ENCODE measurements at places on chromosomes 4 and X.

GRCh38 chr4:158080354-158080753, 92.5 kb downstream of the GASK1B start:
- no peaks in the 10 kb centered on the region for H3K4me1 ChIP-seq
- no peak for DNase-seq
- H3K27ac ChIP-seq: no peak overlapping the region

DNA sequence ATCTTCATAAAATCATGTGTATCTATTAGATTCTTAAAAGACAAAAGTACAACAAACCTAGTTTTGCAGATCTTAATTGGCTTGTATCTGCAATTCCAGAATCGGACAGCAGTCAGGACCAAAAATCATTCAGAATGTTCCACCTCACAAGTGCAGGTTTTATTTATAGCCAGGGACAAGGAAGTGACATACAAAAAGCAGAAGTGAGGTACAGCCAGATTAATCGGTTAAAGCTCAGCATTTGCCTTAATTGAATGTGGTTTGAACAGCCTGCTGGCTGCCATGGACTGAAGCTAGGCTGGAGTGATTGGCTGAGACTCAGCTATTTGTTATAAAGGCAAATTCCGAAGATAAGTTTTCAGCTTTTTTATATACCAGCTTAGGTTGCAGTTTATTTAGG, 932.6 kb downstream of the C4orf33 start:
- no peaks in the 10 kb centered on the region for H3K27me3 ChIP-seq
- H3K36me3 ChIP-seq: peaks cover 1% of the 10 kb centered on the region
- H3K4me3 ChIP-seq: no peak overlapping the region

GRCh38 chr4:176920694-176921093, 128.0 kb upstream of the VEGFC start:
- DNase-seq: no peak
- H3K36me3 ChIP-seq: no peaks in the 10 kb centered on the region
- no peak overlapping the region for H3K27ac ChIP-seq
- no peak overlapping the region for H3K4me3 ChIP-seq

- H3K36me3 ChIP-seq: no peaks in the 10 kb centered on the region
- no peaks in the 10 kb centered on the region for H3K27me3 ChIP-seq
- H3K27ac ChIP-seq: no peak overlapping the region
- no peak overlapping the region for H3K4me3 ChIP-seq
Measured at GRCh38 chrX:68842781-68843581, 14.2 kb downstream of the EFNB1 start.

DNA sequence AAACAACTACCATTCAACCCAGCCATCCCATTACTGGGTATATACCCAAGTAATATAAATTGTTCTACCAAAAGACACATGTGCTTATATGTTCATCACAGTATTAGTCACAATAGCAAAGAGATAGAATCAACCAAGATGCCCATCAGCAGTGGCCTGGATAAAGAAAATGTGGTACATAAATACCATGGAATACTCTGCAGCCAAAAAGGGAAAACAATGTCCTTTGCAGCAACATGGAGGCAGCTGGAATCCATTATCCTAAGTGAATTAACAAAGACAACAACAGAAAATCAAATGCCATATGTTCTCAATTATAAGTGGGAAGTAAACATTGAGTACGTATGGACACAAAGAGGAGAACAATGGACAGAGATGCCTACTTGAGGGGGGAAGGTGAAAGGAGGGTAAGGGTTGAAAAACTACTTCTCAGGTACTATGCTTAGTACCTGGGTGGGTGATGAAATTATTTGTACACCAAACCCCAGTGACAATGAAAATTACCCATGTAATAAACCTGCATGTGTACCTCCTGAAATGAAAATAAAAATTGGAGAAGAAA, 632.1 kb upstream of the AADAT start:
- H3K36me3 ChIP-seq: no peaks in the 10 kb centered on the region
- no peaks in the 10 kb centered on the region for H3K4me1 ChIP-seq
- H3K4me3 ChIP-seq: no peak overlapping the region
- H3K27ac ChIP-seq: no peak overlapping the region
- no peak for DNase-seq
- no peaks in the 10 kb centered on the region for H3K27me3 ChIP-seq

DNA sequence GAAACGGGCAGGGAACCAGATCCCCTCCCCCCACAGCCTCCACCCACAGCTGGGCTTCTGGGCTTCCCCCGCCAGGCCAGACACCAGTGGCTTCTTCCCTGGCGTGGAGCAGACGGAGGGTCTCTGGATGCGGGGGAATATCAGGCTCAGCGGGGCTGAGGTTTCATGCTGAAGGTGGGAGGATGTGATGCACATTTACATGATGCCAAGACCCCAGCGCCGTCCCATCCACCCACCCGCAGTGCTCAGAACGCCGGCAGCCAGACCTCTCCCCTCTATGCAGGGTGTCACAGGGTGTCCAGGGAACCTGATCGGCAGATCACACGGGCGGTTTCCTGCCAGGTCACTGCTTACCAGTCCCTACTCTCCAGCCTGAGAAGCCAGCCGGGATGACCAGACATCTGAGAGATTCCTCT, 12.8 kb upstream of the TNIP2 start:
- H3K4me3 ChIP-seq: no peak overlapping the region
- no peak overlapping the region for H3K27ac ChIP-seq
- H3K27me3 ChIP-seq: no peaks in the 10 kb centered on the region
- peaks cover 17% of the 10 kb centered on the region for H3K36me3 ChIP-seq
- no peak for DNase-seq

- H3K27ac ChIP-seq: no peak overlapping the region
- peaks cover 8% of the 10 kb centered on the region for H3K4me1 ChIP-seq
- H3K36me3 ChIP-seq: no peaks in the 10 kb centered on the region
- DNase-seq: no peak
- peaks cover 14% of the 10 kb centered on the region for H3K27me3 ChIP-seq
- H3K4me3 ChIP-seq: no peak overlapping the region
Measured at GRCh38 chr4:183337349-183337748, 15.1 kb upstream of the CLDN24 start.

DNA sequence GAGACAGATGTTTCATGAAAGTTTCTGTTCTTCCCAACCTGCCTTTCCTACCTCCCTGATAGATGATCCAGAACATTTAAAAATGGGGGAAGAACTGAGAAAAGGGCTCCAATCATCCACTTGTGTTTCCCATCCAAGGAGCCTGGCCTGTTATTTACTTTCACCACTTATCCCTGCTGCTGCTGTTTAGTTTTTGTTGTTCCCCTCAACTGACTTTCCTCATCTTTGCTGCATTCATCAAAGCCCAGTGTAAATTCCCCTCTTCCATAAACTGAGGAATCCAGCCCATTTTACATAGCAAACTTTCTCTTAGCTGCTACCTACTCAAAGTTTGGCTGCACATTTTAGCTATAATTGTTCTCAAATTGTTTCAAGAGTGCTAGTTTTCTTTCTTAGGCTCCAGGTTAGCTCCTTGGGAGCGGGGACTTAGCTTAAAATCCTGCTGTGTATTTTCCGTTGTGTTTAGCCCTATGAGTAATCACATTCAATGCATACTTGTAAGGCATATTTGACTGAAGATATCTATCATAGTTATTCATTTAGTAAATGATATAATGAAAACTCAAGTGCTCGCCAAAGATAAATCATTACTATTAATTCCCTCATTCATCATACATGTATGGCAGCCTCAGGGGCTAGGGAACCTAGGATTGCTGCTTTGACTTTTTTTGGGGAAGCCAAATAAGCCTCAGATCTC, 1.4 kb upstream of the PTPN13 start:
- peaks cover 45% of the 10 kb centered on the region for H3K27me3 ChIP-seq
- DNase-seq: no peak
- no peak overlapping the region for H3K27ac ChIP-seq
- H3K4me3 ChIP-seq: no peak overlapping the region
- H3K36me3 ChIP-seq: peaks cover 1% of the 10 kb centered on the region

DNA sequence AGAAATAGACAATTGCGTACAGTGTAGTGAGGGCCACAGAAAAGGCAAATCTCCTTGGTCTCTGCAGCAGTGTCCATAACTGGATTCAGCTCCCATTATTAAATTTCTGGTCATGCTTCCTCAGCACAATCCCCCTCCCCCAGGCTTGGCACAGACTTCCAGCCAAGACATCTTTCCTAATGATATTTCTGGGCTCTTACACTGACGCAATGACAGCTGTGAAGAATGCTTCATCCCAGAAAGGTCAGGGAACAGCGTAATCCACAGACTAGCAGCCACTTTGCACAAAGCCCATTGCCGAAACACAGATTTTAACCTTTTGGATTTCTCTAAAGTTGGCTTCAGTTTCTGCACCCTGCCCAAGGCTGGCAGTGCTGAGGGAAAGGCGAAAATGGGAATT, 597.6 kb upstream of the CPEB2 start:
- no peak overlapping the region for H3K4me3 ChIP-seq
- no peaks in the 10 kb centered on the region for H3K4me1 ChIP-seq
- peaks cover 2% of the 10 kb centered on the region for H3K36me3 ChIP-seq
- H3K27me3 ChIP-seq: no peaks in the 10 kb centered on the region
- no peak overlapping the region for H3K27ac ChIP-seq

DNA sequence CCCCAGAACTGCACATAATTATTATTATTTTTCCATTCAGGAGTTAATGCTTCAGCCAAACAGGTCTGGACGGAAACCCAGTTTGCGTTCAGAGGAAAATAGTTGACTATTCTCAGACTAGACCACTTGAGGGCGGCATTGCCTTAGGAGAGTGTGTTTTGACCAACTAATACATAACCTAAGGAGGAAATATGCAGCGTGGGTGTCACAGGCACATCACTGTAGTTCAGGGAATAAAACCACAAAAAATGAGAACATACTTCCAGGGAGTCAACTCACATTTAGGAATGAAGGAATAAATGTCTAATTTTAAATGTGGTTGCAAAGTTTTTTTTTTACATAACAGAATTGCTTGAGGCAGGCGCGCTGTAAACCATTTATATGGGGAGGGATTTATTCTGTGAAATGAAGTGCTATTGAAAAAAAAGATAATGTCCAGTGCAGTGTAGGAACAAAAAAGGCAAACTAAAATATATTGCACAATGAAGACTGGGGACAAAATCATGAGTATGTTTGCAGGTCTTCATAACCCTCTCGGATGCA, 93.3 kb downstream of the SYNPO2 start:
- DNase-seq: peak; percentile 52
- no peak overlapping the region for H3K27ac ChIP-seq
- H3K27me3 ChIP-seq: peaks cover 8% of the 10 kb centered on the region

GRCh38 chrX:56268888-56269287, 36.7 kb downstream of the KLF8 start:
- H3K27ac ChIP-seq: no peak overlapping the region
- no peaks in the 10 kb centered on the region for H3K36me3 ChIP-seq
- peaks cover 12% of the 10 kb centered on the region for H3K4me1 ChIP-seq
- DNase-seq: peak; percentile 4

GRCh38 chr4:41454423-41454822, 83.5 kb upstream of the LIMCH1 start:
- H3K4me3 ChIP-seq: no peak overlapping the region
- no peak for DNase-seq
- H3K36me3 ChIP-seq: no peaks in the 10 kb centered on the region
- no peak overlapping the region for H3K27ac ChIP-seq

DNA sequence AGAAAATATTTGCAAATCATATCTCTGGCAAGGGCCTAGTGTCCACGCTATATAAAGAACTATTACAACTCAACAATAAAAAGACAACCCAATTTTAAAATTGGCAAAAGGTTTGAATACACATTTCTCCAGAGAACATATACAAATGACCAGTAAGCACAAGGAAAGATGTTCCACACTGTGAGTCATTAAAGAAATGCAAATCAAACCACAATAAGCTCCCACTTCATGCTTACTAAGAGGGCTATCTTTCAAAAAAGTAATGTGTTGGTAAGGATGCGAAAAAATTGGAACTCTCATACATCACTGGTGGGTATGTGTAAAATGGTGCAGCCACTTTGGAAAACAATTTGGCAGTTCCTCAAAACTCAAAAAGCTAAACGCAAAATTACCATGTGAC, 884.0 kb upstream of the INTU start:
- no peaks in the 10 kb centered on the region for H3K4me1 ChIP-seq
- no peaks in the 10 kb centered on the region for H3K27me3 ChIP-seq
- no peak overlapping the region for H3K27ac ChIP-seq
- DNase-seq: no peak
- H3K36me3 ChIP-seq: no peaks in the 10 kb centered on the region

DNA sequence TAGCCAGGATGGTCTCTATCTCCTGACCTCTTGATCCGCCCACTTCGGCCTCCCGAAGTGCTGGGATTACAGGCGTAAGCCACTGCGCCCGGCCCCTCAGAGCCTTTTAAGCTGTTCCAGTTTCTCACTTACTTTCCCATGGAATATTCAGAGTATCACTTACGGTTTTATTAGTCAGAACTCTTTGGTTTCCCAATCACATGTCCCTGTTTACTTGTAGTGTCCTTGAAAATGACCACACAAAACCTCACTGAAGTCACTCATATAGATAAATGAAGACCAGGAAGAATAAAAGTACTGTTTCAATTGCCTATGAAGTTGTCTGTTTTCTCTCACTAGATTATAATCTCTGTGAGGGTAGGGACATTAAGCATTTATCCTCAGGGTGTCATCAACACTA, 217.2 kb upstream of the HCCS start:
- no peak overlapping the region for H3K4me3 ChIP-seq
- no peaks in the 10 kb centered on the region for H3K4me1 ChIP-seq
- DNase-seq: no peak
- no peaks in the 10 kb centered on the region for H3K27me3 ChIP-seq

GRCh38 chr4:184444215-184444952, 30.0 kb downstream of the IRF2 start:
- H3K4me1 ChIP-seq: peaks cover 93% of the 10 kb centered on the region
- peak overlapping the region; percentile 10 for H3K4me3 ChIP-seq
- H3K27ac ChIP-seq: peak overlapping the region; percentile 17
- no peaks in the 10 kb centered on the region for H3K27me3 ChIP-seq
- DNase-seq: no peak

DNA sequence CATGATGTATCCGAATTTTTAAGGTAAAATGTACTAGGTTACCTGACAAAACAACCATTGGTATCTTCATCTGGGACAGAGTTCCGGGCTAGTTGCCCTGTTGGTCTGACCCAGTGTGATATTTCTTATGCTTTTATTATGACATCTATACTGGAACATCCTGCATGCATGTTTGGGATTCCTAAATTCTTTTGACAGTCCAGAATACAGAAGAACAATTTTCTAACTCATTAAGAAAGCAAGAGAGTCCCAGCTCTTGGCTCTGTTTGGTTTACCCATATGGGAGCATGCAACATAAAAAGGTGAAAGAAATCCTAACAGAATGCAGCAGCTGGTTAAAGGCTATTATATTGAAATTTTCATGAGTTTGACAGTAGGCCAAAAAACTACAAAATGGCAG, 247.7 kb upstream of the FTHL17 start:
- H3K36me3 ChIP-seq: no peaks in the 10 kb centered on the region
- H3K27ac ChIP-seq: no peak overlapping the region
- no peak for DNase-seq
- H3K4me1 ChIP-seq: no peaks in the 10 kb centered on the region
- H3K27me3 ChIP-seq: peaks cover 15% of the 10 kb centered on the region

GRCh38 chr4:168655182-168655581, 158.3 kb downstream of the PALLD start:
- peak overlapping the region; percentile 25 for H3K4me3 ChIP-seq
- H3K27me3 ChIP-seq: peaks cover 36% of the 10 kb centered on the region
- no peak overlapping the region for H3K27ac ChIP-seq
- no peaks in the 10 kb centered on the region for H3K36me3 ChIP-seq
- DNase-seq: no peak

DNA sequence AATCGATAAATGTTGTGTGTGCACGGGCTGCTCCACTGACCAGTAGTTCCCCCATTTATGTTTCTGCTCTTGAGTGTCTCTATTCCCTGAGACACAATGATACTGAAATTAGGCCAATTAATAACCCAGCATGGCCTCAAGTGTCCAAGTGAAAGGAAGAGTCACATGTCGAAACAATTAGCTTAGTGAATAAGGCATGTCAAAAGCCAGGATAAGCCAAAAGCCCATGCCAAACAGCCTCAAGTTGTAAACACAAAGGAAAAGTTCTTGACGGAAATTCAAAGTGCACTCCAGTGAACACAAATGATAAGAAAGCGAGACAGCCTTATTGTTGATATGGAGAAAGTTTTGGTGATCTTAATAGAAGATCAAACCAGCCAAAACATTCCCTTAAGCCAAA, 167.1 kb upstream of the C1QTNF7 start:
- no peak overlapping the region for H3K4me3 ChIP-seq
- peaks cover 7% of the 10 kb centered on the region for H3K27me3 ChIP-seq
